ENCODE measurements at places on chromosomes 7 and 10.

GRCh38 chr10:100948916-100949315, 20.4 kb upstream of the SEMA4G start:
- no peak for DNase-seq

- DNase-seq, result no peak
Measured at GRCh38 chr7:2774280-2774679, 69.8 kb downstream of the GNA12 start.

GRCh38 chr10:49655099-49655498, 24.4 kb upstream of the C10orf53 start:
- no peak for DNase-seq

DNA sequence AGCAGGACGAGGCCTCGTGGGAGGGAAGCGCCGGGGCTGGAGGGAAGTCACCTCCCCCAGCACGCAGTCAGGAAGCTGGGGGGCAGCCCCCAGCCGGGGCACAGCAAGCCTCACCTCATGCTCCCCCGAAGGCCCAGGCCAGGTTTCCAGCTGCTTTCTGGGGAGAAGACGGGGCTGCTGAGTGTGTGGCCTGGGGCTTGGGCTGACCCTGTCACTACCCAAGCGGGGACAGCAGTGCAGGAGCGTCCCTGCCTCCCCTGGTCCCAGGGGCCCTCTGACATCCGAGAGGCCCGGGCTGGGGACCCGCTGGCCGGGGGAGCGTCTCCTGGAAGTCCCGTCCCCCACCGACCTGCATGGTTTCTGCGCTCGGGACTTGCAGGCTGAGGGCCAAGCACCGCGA, 19.7 kb upstream of the NKX6-2 start:
- no peak for DNase-seq

DNA sequence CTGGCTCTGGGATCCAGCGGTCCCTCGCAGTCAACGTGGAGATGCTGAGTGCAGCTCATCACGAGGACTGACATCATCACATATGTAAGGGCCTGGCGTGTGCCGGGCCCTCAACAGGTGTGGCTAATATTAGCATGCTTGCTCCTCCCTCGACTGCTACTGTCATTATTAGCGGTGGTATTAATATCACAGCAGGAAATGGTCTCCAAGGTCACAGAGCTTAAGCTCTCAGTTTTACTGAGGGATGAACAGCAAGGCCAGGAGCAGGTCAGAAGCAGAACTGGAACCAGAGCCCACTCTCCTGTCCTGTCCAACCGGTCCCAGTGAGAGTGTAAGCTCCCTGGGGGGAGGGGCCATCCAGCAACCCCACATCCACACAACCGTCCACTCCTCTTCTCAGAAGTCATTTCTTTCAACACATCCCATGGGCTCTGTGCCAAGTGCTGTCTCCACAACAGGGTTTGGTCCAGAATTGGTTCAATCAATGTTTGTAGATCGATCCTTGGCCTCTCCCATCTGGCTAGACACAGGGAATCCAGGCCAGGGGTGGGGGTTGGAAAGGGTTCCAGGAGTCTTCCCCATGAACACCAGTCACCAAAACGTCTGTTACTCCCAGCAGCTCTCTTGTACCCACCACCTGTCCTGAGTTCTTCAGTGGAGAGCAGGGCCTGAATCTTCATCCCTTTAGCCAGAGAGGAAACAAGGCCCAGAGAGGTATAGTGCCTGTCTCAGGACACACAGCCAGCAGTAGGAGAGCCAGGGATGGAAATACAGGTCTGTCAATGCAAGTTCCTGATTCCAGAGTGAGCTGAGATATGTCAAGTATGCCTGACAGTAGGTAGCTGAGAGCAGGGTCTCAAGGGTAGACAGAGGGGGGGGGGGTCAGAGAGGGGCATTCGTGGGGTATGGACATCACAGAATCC, 45.3 kb upstream of the ZMIZ1 start:
- DNase-seq, result peak; percentile 67

DNA sequence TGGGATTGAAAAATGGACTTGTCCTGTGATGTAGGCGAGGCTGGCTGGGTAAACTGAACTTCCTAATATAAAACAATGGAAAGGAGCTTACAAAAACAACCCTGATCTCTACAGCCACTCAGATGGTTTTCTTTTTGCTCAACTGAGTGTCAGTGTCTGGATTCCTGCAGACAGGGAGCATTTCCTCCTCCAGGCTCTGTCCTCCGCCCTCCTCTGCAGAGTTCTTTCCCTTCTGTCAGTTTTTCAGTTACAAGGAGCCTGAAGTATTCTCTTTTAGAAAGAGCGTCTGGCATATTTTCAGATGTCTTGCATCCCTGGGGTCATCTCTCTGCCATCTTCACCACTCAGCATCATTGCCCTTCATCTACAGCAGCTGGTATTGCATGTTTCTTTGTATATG, 50.0 kb upstream of the PITRM1 start:
- DNase-seq, result no peak

GRCh38 chr7:98733036-98733435, 116.0 kb downstream of the NPTX2 start:
- no peak for DNase-seq

- DNase-seq, result no peak
Measured at GRCh38 chr7:139183251-139183650, 47.8 kb upstream of the UBN2 start.

- no peak for DNase-seq
Measured at GRCh38 chr10:20835335-20835734, 61.8 kb downstream of the NEBL start.

- DNase-seq, result no peak
Measured at GRCh38 chr7:151351967-151352366, 10.4 kb downstream of the NUB1 start.

GRCh38 chr7:67618556-67619162, 622.0 kb downstream of the TYW1 start:
- no peak for DNase-seq

DNA sequence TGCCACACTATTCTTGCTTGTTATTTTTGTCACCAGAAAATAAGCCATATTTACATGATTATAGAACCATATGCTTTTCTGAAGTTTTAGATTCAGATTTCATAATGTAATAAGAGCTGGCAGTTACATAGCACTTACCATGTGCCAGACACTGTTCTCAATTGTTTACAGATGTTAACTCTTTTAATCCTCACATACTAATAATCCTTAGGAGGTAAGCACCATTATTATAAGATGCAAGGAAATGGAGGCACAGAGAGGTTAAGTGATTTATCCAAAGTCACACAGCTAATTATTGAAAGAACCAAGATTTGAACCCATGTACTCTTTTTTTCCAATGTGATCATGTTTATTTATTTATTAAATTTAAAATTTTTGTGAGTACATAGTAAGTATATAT, 57.2 kb downstream of the CREB5 start:
- DNase-seq, result no peak

- no peak for DNase-seq
Measured at GRCh38 chr7:25249772-25250171, 21.5 kb upstream of the NPVF start.

- DNase-seq, result no peak
Measured at GRCh38 chr7:117164620-117165019, 158.2 kb downstream of the WNT2 start.

DNA sequence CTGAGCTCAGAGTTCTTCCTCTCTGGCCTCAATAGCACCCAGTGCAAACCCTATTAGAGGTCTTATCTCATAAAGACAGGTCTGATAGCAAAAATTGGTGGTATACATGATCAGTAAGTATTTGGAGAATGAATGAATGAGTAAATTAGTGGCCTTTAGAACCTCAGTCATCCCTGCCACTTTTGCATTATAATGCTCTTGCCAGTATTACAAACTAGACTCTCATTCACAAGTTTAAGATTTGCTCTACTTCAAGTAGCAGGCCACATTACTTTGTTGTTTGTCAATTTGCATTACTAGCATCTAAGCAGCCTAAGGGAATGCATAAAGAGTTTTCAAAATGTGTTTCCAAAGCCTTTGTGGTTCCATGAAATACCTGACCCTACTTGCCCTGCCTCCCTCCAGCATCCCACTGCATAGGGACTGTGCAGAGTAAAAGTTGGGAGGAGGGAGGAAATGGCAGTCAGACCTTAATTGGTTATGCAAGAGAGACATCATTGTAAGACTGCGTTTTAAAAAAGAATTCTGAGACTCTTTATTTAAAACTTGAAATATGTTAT, 21.3 kb downstream of the TSPAN12 start:
- DNase-seq, result no peak

- DNase-seq, result no peak
Measured at GRCh38 chr7:25831062-25831691, 320.8 kb upstream of the NFE2L3 start.

DNA sequence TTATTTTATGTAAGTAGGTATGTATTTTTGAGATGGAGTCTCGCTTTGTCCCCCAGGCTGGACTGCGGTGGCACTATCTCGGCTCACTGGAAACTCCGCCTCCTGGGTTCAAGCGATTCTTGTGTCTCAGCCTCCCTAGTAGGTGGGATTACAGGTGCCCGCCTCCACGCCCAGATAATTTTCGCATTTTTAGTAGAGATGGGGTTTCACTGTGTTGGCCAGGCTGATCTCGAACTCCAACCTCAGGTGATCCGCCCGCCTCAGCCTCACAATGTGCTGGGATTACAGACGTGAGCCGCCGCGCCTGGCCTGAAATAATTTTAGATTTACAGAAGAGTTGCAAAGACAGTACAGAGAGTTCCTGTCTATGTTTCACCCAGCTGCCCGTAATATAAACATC, 37.5 kb downstream of the PFKFB3 start:
- no peak for DNase-seq

GRCh38 chr10:27746397-27747095, 927 bp upstream of the MKX start:
- DNase-seq, result no peak
